Stimulated activated CD4-positive, alpha-beta T cell treated with anti-CD3 and anti-CD28 coated beads, TNF-alpha, amount 100 ng/mL, for 1 hour (primary cell): ENCODE measurements at places on chromosomes 4 and X.

GRCh38 chr4:132934911-132935310 lies 214.2 kb upstream of the PCDH10 start:
- DNase-seq = no peak

GRCh38 chrX:122187069-122187713 lies 996.9 kb upstream of the GRIA3 start:
- no peak for DNase-seq

GRCh38 chr4:182245041-182245440 lies 1.8 kb downstream of the TENM3 start:
- no peak for DNase-seq

- DNase-seq = no peak
Observed at GRCh38 chr4:73251384-73251783, 7.2 kb downstream of the ANKRD17 start.

DNA sequence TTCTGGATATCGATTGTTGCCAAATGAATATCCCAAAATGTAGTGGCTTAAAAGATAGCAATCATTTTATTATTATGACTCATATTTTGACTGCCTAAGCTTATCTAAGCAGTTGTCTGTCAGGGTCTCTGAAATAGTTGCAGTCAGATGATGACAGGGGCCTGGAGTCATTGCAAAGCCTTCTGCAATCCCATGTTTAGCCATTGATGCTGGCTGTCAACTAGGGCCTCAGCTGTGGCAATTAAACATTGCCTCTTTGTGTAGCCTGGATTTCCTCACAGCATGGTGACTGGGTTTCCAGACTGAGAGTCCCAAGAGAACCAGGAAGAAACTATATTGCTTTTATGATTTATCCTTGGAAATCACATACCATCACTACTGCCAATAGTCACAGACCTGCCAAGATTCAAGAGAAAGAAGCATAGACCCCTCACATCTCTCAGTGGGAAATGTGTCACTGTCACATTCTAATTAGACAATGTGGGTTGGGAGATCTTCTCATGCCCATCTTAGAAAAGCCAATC lies 227.3 kb upstream of the NOCT start:
- DNase-seq = no peak
